ENCODE measurements at places on chromosomes 2 and 18.

GRCh38 chr2:234632527-234633391, 135.9 kb upstream of the ARL4C start:
- no peak for DNase-seq

- DNase-seq = no peak
Observed at GRCh38 chr18:43634994-43635393, 357.7 kb upstream of the SYT4 start.

GRCh38 chr2:67600222-67600871, 203.2 kb downstream of the ETAA1 start:
- DNase-seq = no peak

- peak; percentile 42 for DNase-seq
Observed at GRCh38 chr2:237629739-237630138, 2.4 kb downstream of the LRRFIP1 start.

- no peak for DNase-seq
Observed at GRCh38 chr2:54267577-54267976, 11.5 kb upstream of the TSPYL6 start.

DNA sequence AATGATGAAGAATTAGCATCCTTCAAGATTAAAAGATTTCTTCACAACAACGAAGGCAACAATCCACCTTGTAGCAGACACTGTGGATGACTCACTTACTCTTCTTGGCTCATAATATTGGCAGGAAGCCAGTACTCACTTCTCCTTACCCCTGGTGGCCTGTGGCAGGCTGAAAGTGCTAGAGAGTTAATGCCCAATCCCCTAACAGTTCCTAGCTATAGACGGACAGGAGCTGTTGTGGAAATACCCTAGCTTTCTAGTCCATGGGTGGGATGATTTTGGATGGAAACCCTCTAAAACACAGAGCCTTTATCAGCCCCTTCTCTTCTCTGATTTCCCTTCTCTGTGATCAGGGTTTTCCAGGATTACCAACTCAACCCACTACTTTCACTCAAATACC, 128.6 kb upstream of the NYAP2 start:
- DNase-seq = peak; percentile 91

- no peak for DNase-seq
Observed at GRCh38 chr18:9571546-9571945, 42.8 kb downstream of the PPP4R1 start.

DNA sequence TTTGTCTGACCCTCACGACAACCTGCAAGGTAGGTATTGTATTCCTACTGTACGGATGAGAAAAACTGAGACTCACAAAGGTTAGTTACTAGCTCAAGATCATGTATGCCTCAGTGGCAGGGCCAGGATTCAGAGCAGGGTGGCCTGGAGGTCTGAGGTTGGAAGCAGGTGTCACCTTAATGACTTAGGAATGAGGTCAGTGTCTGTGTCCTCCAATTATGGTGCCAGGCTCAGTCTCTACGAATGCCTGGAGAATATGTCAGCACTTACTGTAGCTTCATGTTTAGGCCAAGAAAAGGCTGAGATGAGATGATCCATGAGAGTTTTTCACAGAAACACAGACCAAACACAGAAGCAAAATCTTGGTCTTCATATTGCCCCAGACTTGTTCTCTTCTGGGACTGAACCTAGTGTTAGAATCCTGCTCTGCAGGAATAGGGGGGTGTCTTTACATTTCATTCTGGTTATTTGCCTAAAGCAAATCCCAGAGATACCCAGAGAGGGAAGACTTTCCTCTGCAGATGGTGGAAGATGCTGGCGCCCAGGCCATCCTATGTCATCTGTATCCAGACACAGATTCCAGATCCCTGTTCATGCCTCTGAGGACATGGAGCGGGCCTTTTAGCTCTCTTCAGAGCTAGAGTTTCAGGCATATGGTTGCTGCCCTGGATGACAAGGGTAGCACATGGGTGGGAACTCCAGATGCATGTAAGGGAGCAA, 16.3 kb upstream of the RAB10 start:
- DNase-seq = no peak

- peak; percentile 32 for DNase-seq
Observed at GRCh38 chr2:167749016-167749415, 498.4 kb downstream of the STK39 start.

- peak; percentile 89 for DNase-seq
Observed at GRCh38 chr2:10863837-10864236, 47.9 kb upstream of the KCNF1 start.

DNA sequence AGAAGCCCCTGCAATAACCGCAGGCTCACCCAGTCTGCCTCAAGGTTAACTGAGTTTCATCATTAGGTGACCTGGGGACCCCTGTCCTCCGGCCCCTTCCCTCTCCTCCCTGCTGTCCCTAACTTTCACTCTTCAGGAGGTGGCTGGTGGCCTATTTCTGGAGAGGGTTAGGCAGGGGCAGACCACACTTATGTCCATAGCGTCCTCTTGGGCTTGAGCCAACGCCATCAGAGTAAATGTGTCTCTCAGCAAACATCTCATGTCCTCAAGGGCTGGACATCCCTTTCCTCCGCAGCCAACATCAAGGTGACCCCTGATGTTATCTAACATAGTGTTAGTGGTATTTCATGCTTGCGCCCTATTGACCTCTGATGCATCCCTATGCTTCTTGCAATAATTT, 114.8 kb downstream of the BCL11A start:
- DNase-seq = no peak

DNA sequence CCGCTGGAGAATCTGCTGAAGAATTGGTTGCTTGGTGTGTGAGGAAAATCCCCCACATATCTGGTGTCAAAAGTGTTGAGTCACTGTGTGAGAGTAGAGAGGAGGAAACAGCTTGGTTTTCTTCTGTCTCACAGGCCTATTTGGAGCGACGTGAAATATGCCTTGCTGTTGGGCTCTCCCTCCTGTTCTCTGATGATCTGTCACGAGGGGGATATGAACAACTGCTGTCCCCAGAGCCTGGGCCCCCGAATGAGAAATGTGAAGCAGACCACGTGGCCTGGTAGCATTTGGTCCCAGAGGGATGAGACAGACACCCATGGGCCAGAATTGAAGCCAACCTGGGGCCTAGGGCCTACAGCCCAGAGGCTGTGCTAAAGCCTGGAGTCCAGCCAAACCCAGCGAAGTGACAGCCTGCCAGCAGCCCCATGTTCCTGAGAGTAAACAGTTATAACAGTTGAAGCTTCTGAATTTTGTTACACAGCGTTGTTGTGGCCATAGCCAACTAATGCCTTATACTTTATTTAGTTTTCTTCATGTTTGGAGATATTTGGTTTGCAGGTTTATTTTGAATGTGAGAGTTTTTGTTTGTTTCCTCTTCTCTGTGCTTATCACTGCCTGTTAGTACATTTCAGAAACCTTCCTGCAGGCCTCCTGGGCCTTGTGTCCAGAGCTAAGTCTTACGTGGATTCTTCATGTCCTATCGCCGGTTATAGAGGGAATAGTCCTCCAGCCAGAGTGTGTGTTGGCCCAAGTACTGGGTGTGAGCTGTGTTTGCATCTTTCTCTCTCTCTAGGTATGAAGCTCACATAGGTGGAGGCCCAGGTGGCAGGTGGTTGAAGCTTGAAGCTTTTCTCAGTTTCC, 18.7 kb upstream of the COLEC12 start:
- DNase-seq = peak; percentile 90
